ENCODE measurements at places on chromosomes 11 and 22. TPM values are rescaled to one million over a fixed set of nuclear protein-coding genes. Genes with fewer than 3 reads are reported as not detected.
A peak's percentile ranks its signal among the peaks of the same experiment; 100 is the strongest.

The CECR2 gene
- total RNA-seq = 0.06 TPM

The SCGB1D2 gene
- not detected for total RNA-seq

The MAPK8IP2 gene
- total RNA-seq = 0.39 TPM

The CRYBB3 gene
- total RNA-seq = 0.72 TPM

The ZNF408 gene
- 19.0 TPM for total RNA-seq

The ZP1 gene
- total RNA-seq = 0.60 TPM

The FZD4 gene
- total RNA-seq = 0.11 TPM

The MMP1 gene
- not detected for total RNA-seq

The OR52I1 gene
- total RNA-seq = not detected

The POU2AF2 gene
- not detected for total RNA-seq

The SLC22A12 gene
- total RNA-seq = not detected

The SCGB1C1 gene
- not detected for total RNA-seq

The STARD10 gene
- 7.8 TPM for total RNA-seq

- peaks cover 4% of the 10 kb centered on the region for H3K27me3 ChIP-seq
- peaks cover 6% of the 10 kb centered on the region for H3K36me3 ChIP-seq
- no peak overlapping the region for H3K4me3 ChIP-seq
Measured at GRCh38 chr11:6191742-6192141, 7.3 kb upstream of the OR52W1 start.

DNA sequence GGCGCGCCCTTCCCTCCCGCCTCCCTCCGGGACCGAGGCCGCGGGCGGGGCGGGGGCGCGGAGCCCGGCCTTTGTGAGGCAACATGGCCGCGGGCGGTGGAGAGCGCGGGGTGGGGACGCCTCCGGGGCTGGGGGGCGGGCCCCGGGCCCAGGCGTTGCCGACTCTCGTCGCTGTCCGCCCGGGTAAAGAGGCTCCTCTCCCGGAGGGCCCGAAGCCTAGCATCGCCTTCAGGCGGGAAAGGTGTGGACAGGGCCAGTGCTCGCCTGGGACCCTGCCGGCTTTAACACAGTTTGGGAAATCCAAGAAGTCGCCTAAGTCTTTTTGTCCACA, 369 bp downstream of the DGCR8 start:
- H3K27ac ChIP-seq = peak overlapping the region; percentile 84
- no peaks in the 10 kb centered on the region for H3K27me3 ChIP-seq
- peak; percentile 81 for DNase-seq
- H3K4me3 ChIP-seq = peak overlapping the region; percentile 90

DNA sequence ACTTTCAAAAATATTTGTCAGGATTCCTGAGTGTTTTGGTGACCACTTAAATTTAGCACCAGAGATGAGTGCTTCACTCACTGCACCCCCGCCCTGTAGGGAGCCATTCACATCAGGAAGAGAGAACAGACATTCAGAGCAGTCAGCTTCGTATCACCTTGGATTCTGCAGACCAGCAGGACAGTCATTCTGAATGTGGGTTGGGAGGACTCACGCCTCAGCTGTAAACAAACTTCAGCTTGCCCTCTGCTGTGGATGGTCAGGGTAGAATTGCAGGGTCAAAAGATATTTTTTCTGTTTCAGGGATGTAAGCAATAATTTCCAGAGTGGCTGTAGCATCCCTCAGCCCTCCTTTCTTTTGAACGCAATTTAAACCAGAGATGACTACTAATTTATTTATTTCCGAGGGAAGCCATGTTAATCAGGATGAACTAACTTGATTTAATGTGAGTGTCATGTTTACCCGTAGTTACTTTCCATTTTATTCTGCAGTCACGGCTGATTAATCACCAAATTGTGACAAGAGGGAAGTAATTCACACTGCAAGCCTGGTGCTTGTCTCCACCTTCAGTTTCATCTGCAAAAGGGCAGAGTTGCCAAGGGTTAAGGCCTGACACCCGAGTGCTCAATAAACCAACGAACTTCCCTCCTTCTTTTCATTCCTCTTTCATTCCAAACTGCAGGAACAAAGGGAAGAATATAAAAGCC, 174.2 kb upstream of the DDI1 start:
- H3K27ac ChIP-seq = no peak overlapping the region
- no peak overlapping the region for H3K4me3 ChIP-seq
- H3K4me1 ChIP-seq = no peaks in the 10 kb centered on the region
- no peaks in the 10 kb centered on the region for H3K27me3 ChIP-seq
- DNase-seq = no peak
- no peaks in the 10 kb centered on the region for H3K36me3 ChIP-seq

DNA sequence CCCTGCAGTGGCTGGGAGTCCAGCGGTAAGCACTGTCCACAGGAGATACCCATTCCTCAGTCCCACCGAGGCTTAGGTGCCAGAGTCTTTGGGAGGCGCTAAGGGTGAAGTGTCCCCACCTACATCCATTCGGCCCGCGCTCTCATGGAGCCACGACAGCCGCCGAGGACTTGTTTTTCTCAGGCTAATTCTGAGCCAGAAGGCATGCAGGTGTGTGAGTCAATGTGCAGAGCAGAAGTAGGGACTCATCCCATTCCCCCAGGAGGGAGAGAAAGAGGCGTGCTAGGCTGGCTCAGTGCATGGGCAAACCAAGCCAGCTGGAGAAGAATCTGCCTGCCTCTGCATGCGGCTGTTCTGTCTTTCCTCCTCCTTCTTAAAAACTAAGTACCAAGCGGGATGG, 46.6 kb downstream of the KCNC1 start:
- H3K4me1 ChIP-seq = no peaks in the 10 kb centered on the region
- no peaks in the 10 kb centered on the region for H3K27me3 ChIP-seq
- peaks cover 1% of the 10 kb centered on the region for H3K36me3 ChIP-seq
- no peak for DNase-seq

DNA sequence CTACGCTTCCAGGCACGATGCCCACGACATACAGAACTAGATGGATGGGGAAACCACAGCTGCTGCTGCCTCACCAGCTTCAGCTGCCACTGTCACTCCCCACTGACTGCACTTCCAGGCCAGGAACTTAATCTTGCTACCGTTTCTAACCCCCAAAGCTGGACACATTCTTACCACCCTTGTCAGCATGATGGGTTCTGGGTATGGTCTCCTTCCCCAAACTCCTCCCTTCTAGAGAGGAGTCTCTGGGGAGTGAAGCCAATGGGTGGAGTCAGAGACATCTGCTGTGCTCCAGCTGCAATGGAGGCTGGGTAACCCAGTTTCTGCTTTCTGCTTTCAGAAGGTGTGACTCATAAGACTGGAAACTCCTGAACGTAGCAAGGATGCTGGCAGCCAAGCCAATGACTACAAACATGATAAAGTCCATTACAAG, 87.0 kb upstream of the THY1 start:
- no peaks in the 10 kb centered on the region for H3K27me3 ChIP-seq
- no peak for DNase-seq
- H3K27ac ChIP-seq = no peak overlapping the region
- H3K4me1 ChIP-seq = no peaks in the 10 kb centered on the region

- H3K27me3 ChIP-seq = peaks cover 36% of the 10 kb centered on the region
- no peak for DNase-seq
- peaks cover 2% of the 10 kb centered on the region for H3K4me1 ChIP-seq
Measured at GRCh38 chr22:23067691-23068090, 2.6 kb upstream of the GNAZ start.

GRCh38 chr11:80519596-80520506, 1079.0 kb upstream of the TENM4 start:
- H3K27me3 ChIP-seq = no peaks in the 10 kb centered on the region
- no peak overlapping the region for H3K27ac ChIP-seq
- H3K36me3 ChIP-seq = no peaks in the 10 kb centered on the region
- H3K4me1 ChIP-seq = no peaks in the 10 kb centered on the region

DNA sequence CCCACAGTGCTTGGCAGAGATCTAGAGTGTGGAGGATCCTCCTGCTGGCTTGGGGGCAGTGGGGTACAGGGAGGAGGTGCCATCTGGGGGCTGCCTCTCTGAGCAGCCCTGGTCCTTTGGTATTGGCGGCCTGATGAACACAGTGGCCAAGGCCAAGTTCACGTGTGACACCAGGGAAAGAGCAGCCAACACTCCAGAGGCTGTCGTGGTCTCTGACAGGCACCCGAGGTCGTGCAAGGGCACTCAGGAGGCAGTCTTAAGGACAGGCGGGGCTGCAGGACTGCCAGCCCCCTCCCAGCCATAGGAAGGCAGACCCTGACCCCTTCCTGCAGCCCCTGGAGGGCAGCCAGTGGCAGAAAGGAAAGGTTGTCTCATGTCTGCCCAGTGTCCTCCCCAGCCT, 30.7 kb downstream of the PHF21B start:
- no peaks in the 10 kb centered on the region for H3K4me1 ChIP-seq
- no peak for DNase-seq
- peaks cover 3% of the 10 kb centered on the region for H3K27me3 ChIP-seq
- no peak overlapping the region for H3K27ac ChIP-seq

DNA sequence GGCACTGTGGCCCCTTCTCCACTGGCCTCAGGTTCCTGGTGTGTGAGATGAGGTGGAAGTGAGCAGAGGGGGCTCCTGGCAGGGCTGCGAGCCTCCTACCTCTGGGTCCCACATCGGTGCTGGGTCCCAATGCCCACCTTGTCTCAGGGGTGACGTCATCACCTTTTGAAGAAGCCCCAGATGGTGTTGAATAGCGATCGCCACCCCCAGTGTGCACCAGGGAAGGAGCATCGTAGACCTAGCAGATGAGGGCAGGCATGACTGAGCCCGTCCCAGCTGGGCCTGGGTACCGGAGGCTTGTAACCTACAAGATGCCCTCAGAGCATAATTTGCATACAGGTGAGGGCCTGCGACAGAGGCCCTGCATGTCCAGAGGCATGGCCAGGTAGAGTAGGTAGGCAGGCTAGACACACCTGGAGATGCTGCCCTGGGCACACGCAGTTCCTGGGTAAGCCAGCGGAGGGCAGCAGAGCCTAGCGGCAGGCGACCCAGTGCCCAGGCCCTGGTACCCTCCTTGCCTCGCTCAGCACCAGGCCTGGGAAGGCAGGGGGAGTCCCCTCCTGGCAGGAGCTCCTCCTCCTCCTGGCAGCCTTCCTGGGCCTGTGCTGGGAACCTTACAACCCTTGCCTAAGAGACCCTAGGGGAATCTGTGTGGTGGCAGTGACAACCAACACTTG, 52.5 kb downstream of the TPCN2 start:
- no peaks in the 10 kb centered on the region for H3K36me3 ChIP-seq
- no peak overlapping the region for H3K4me3 ChIP-seq
- H3K27ac ChIP-seq = no peak overlapping the region
- peaks cover 7% of the 10 kb centered on the region for H3K4me1 ChIP-seq

- no peak overlapping the region for H3K4me3 ChIP-seq
- no peak for DNase-seq
- no peaks in the 10 kb centered on the region for H3K36me3 ChIP-seq
- peaks cover 75% of the 10 kb centered on the region for H3K27me3 ChIP-seq
- H3K4me1 ChIP-seq = peaks cover 24% of the 10 kb centered on the region
- peak overlapping the region; percentile 24 for H3K27ac ChIP-seq
Measured at GRCh38 chr11:123187665-123188507, 7.2 kb downstream of the CLMP start.

- H3K27me3 ChIP-seq = no peaks in the 10 kb centered on the region
- no peak for DNase-seq
Measured at GRCh38 chr22:40183029-40183581, 5.4 kb downstream of the TNRC6B start.

- H3K4me1 ChIP-seq = no peaks in the 10 kb centered on the region
- no peak overlapping the region for H3K27ac ChIP-seq
- H3K36me3 ChIP-seq = no peaks in the 10 kb centered on the region
Measured at GRCh38 chr11:92540096-92540495, 315.5 kb downstream of the FAT3 start.

GRCh38 chr11:2767801-2768200, 68.0 kb upstream of the KCNQ1OT1 start:
- H3K27ac ChIP-seq = no peak overlapping the region
- no peaks in the 10 kb centered on the region for H3K36me3 ChIP-seq
- peaks cover 13% of the 10 kb centered on the region for H3K27me3 ChIP-seq
- peaks cover 5% of the 10 kb centered on the region for H3K4me1 ChIP-seq

DNA sequence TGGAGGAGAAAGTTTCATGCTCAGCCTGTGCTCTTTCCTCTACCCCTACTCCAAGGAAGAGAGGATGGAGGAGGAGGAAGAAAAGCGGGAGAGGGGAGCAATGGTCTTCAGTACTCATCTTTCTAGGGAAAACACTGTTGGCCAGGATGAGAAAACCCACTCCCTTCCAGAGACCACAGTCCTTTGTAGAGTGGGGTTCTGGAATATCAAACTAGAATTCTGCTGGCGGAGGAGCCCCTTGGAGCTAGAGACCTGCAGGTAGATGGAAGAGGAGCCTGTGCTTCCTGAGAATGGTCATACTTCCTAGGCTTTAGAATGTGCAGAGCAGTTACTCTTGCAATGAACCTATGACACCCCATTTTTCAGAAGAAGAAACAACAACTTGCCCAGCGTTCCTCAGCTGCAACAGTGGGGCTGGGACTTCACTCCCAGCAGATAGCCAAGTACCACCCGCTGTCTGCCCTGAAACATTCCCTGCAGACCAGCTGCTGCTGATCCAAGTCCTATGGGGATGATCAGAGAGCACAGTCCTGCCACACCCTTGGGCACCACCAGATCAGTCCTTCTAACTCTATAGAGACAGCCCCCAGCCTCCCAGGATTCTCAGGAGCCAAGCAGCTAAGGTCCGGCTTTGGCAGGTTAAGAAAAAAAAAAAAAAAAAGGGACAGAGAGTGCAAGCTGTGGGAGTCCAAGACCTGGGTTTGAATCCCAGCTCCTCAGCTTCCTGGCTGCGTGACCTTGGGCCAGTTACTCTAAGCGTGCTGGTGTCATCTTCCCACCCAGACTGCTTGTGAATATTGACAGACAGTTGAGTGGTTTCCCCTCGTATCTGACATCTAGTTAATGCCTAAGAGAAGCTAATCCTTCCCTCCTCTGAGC, 664 bp downstream of the PTGDR2 start:
- H3K36me3 ChIP-seq = peaks cover 11% of the 10 kb centered on the region
- peaks cover 32% of the 10 kb centered on the region for H3K4me1 ChIP-seq
- DNase-seq = no peak
- no peaks in the 10 kb centered on the region for H3K27me3 ChIP-seq

GRCh38 chr22:30054067-30054763, 26.0 kb upstream of the HORMAD2 start:
- H3K27me3 ChIP-seq = peaks cover 5% of the 10 kb centered on the region
- no peaks in the 10 kb centered on the region for H3K36me3 ChIP-seq
- H3K27ac ChIP-seq = no peak overlapping the region
- H3K4me1 ChIP-seq = no peaks in the 10 kb centered on the region
- DNase-seq = no peak

GRCh38 chr11:129965248-129965647, 37.4 kb downstream of the PRDM10 start:
- H3K36me3 ChIP-seq = peaks cover 1% of the 10 kb centered on the region
- no peak overlapping the region for H3K27ac ChIP-seq
- peaks cover 9% of the 10 kb centered on the region for H3K4me1 ChIP-seq
- H3K27me3 ChIP-seq = peaks cover 3% of the 10 kb centered on the region
- DNase-seq = no peak
- H3K4me3 ChIP-seq = no peak overlapping the region

- no peaks in the 10 kb centered on the region for H3K27me3 ChIP-seq
- peaks cover 40% of the 10 kb centered on the region for H3K36me3 ChIP-seq
- H3K27ac ChIP-seq = peak overlapping the region; percentile 100
- DNase-seq = no peak
- H3K4me3 ChIP-seq = peak overlapping the region; percentile 86
- peaks cover 27% of the 10 kb centered on the region for H3K4me1 ChIP-seq
Measured at GRCh38 chr11:587546-587945, 11.3 kb downstream of the PHRF1 start.

Data from activated naive CD8-positive, alpha-beta T cell treated with anti-CD3 and anti-CD28 coated beads, Interleukin-2, amount 10 ng/mL, durations not matched to agents 7 days and 5 days (primary cell).